ENCODE measurements at places on chromosomes 2 and 18. TPM values are rescaled to one million over a fixed set of nuclear protein-coding genes. Genes with fewer than 3 reads are reported as not detected.

Gene XRCC5
- total RNA-seq = 245 TPM

Gene NETO1
- total RNA-seq = under 0.01 TPM

Gene CFC1
- not detected for total RNA-seq

Gene BMP10
- total RNA-seq = not detected

Gene OSR1
- total RNA-seq = 9.4 TPM

Gene SPATA3
- not detected for total RNA-seq

Gene ICA1L
- 10.5 TPM for total RNA-seq

Gene CCDC121
- 1.9 TPM for total RNA-seq

Gene KCNK3
- total RNA-seq = 0.17 TPM

Gene ANKRD53
- 0.83 TPM for total RNA-seq

Gene NTSR2
- total RNA-seq = not detected

Gene ELP2
- 91.4 TPM for total RNA-seq

Gene IL1A
- total RNA-seq = 17.5 TPM

Gene DLX1
- 0.17 TPM for total RNA-seq

Gene CYTIP
- total RNA-seq = not detected

Gene ALPG
- total RNA-seq = not detected

Gene CLASP1
- 112 TPM for total RNA-seq

Gene C2orf78
- not detected for total RNA-seq

Gene C2orf81
- 2.5 TPM for total RNA-seq

Gene SLC30A3
- not detected for total RNA-seq

Gene ACMSD
- 0.33 TPM for total RNA-seq

Gene RAD51AP2
- 0.35 TPM for total RNA-seq

Gene MEP1B
- not detected for total RNA-seq

Gene TSGA10
- 6.0 TPM for total RNA-seq

Gene RGPD5
- 47.3 TPM for total RNA-seq

Gene KYNU
- total RNA-seq = 3.3 TPM

Gene CRYBA2
- not detected for total RNA-seq

Gene HTRA2
- 38.2 TPM for total RNA-seq

Gene DSC2
- 88.7 TPM for total RNA-seq

Gene ZNF804A
- total RNA-seq = not detected

Gene BCL2
- total RNA-seq = 1.6 TPM

Gene SCG2
- total RNA-seq = not detected

Gene B3GNT7
- total RNA-seq = 7.3 TPM

Gene MFF
- 78.8 TPM for total RNA-seq

Gene MRO
- total RNA-seq = not detected

Gene MBOAT2
- total RNA-seq = 14.8 TPM

Gene DAW1
- total RNA-seq = not detected

Gene TFCP2L1
- total RNA-seq = 174 TPM

Gene FRZB
- 0.17 TPM for total RNA-seq

Gene FAM168B
- total RNA-seq = 89.5 TPM

Gene SALL3
- not detected for total RNA-seq

Gene CTAGE1
- total RNA-seq = not detected
